ENCODE measurements at places on chromosomes 4 and X.

GRCh38 chr4:113740857-113741379 is 20.6 kb downstream of the CAMK2D start:
- DNase-seq = no peak

GRCh38 chrX:57172544-57172943 is 35.3 kb upstream of the SPIN2A start:
- DNase-seq = no peak

DNA sequence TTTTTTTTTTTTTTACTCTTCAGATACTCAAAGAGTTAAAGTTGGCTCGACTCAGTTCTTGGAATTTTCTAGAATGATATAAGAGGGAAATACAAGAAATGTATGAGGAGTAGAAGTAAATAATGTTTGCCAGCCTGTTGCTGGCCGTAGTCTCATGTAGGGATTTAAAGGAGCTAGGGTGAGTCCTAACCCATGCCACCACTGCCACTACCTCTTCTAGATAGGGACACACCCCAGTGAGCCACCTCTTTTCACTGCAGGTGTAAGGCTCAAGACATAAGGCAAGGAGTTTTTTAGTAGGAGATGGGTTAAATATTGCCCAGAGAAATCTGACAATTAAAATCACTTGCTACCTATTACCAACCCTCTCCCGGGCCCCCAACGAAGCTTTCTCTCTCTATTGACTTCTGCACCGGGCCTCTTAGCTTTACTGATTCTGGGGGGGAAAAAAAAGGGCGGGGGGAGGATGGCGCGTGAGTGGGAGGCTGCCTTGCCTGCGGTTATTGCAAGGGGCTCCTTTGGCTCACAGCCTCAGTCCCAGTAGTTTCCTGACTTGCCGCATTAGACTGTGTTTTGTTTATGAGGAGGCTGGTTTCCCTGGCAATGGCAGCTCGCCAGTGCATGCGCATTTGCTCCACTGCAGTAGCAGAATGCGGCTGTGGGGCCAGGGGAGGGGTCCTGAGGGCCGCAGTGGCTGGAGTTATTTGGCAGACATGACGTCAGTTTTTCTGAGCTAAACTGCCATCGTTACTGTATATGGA is 3.0 kb downstream of the LINC00632 start:
- no peak for DNase-seq

DNA sequence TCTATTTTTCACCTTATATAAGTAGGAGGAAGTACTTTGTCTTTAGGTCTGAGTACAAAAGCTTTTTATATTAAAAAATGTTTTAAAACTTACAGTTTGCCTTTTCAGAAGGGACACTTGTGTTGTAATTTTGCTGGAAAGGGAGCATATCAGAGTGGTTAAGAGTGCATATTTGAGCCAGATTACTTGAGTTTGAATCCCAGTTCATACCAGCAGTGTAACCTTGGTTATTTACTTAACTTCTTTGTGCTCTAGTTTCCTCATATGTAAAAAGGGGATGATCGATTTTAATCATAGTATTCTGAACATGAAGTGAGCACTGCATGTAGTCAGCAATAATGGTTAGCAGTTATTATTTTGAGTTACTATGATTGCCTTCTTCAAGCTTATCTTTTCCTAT is 78.3 kb upstream of the SLC4A4 start:
- no peak for DNase-seq

DNA sequence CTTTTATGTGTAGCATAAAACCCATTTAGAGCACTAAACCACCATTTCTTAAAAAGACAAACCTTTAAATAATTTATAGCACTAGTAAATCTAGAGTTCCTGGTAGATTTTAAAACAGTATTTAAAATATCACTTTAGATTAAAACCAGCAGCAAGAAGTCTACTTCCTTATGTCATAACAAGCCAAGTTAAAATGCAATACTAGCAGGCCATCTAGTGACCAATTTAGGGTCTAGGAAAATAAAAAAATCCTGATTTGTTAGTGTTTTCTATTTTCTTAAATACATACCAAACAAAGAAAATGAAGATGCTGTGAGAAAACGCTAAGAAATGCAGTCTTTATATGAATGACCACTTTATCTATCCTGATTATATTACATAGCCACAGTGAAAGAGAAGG is 53.9 kb downstream of the PAPSS1 start:
- peak; percentile 18 for DNase-seq

GRCh38 chr4:44016570-44017421 is 431.8 kb downstream of the KCTD8 start:
- no peak for DNase-seq

DNA sequence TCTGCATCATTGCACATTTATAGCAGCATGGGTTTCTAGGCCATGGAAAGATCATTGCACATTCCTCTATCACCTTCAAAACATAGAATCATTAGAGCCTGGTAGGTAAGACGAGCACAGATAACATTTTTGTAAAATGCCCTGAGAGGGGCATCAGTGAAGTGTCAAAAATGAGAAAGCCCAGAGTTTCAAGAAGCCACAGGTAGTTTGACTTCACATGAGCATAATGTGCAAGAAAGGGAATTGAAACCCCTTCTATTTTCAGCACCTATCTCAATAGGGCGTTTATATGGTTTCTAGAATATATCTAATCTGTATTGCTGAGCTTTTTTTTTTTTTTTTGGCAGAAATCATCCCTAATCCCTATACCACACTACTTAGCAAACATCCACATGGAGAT is 2441.7 kb downstream of the ARAP2 start:
- DNase-seq = no peak

GRCh38 chr4:41241919-41242318 is 14.8 kb upstream of the UCHL1 start:
- no peak for DNase-seq

- peak; percentile 15 for DNase-seq
These were observed 19.1 kb upstream of the MAD2L1 start for GRCh38 chr4:120085705-120086104.

DNA sequence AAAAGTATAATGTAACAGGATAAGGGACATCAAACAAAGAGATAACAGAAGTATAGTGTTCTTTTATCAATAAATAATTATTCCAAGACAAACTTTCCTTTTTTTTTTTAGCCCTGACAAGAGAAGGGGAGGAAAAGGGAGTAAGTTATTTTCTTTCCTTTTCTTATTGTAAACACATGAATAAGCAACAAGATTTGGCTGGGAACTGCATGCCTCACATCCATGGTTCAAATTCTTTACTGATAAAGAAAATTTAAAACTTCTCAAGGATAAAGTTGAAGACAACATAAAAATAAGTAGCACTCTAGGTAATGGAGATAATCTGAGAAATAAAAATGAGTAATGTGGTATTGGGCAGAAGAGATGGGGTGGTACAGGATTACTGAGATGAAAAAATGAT is 71.6 kb downstream of the NEK1 start:
- no peak for DNase-seq

GRCh38 chrX:31147175-31147574 is 75.3 kb upstream of the FTHL17 start:
- DNase-seq = no peak

DNA sequence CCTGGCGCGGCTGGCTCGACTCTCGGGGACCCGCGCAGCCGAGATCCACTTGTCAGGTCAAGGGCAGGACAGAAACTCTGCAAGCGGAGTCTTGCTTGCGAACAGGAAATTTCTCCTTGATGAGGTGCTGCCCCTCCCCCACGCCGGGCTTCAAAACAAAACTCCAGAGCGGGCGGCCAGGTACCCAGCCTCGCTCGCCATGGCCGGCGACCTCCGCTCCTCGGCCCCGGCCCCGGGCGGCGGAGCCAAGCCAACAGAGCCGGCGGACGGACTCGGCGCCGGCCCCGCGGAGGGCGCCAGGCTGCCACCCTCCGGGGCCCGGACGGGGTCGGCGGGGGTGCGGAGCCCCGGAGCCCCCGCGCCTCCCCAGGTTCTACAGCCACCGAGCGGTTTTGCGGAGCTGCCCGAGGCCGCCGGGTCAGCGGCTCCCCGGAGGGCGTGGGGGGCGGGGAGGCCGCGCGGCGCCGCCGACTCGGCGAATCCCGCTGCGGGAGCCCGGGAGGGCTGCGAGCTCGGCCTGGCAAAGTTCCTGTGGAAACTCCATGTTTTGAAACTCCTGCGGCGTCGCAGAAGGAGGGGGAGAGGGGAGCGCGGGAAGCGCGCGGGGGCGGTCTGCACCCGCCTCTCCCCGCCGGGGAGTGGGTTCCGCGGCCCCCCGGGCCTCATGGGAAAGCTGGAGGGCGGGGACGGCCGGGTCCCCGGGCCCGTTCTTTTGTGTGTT is 11.7 kb upstream of the BCOR start:
- DNase-seq = no peak

DNA sequence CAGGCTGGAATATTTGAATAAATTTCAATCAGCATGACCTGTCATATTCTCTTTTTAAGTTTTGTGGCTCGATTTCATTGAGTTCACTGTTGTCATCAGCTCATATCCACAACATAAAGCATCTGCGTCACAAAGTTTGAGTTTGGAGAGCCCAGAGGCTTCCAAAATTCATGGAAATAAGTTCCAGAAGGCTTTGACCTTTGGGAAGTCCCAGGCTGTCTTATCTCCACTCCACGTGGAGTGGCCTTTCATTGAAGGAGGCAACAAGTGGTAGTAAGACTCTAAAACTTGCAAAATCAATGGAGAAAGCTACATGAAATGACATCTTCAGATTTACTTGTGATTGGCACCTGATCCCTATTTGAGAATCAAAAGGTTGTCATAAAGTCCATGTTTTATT is 54.1 kb upstream of the UNC5C start:
- no peak for DNase-seq

DNA sequence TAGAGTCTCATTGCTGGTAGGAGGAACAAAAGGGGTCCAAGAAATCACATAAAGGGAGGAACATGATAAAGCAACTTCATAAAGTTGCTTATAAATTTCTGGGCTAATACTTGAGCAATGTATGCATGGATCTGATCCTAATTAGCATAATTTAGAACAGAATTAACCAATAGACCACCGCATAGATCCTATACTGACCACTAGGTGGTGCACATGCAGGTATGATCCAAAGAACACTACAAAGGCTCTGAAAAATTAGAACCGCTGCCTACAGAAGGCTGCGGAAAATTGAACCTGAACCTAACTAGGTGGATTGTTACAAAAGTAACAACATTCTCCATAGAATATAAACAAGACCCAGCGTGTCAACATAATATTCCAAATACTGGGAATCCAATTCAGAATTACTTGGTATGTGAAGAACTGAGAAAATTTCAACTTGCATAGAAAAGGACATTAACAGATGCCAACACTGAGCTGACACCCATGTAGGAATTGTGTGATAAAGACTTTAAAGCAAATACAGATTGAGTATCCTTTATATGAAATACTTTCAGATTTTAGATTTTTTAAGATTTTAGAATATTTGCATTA is 23.3 kb downstream of the BRCC3 start:
- no peak for DNase-seq

- no peak for DNase-seq
These were observed 13.2 kb downstream of the AFF2 start for GRCh38 chrX:148513661-148514060.

GRCh38 chrX:65874110-65874509 is 165.8 kb downstream of the VSIG4 start:
- no peak for DNase-seq

DNA sequence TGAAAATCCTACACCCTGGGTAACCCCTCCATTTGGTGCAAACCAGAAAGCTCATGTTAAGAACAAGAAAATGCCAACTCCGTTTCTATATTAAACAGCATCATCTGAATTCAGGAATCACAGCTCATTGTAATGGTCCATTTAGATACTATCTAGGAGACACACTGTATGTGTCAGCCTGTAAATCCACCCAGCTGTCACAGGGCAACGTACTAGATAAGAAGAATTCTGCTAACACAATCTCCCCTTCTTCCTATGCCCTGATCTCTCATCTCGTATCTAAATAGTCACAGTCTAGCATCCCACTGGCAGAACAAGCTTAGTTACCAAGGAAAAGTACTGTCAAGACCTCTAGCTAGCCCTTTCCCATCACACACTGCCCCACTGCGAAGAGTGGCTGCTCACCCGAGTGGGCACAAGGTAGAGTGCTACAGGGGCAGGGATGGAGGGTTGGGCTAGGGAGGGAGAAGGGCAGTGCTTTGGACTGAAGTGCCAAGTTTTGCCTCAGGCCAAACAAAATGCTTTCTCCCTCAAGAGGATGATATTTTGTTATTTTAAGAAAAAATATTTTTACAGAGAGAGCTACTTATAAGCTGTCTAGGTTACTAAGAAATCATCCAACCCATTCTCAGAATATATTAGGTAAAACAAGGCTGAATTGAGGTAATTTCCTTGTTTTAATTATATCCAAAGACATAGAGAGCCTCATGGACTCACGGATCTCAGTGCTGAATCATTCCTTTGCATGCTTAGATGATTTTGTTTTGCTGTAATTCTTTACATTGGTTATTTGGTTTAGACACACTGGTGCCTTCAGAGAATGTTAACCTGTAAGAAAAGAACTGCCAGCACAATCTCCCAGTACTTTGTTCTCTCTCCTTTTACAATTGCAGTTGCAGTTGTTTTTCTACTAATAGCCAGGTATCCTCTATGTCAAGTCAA is 196.6 kb downstream of the PRDM5 start:
- DNase-seq = no peak

- no peak for DNase-seq
These were observed 3.3 kb upstream of the PORCN start for GRCh38 chrX:48505481-48505880.

DNA sequence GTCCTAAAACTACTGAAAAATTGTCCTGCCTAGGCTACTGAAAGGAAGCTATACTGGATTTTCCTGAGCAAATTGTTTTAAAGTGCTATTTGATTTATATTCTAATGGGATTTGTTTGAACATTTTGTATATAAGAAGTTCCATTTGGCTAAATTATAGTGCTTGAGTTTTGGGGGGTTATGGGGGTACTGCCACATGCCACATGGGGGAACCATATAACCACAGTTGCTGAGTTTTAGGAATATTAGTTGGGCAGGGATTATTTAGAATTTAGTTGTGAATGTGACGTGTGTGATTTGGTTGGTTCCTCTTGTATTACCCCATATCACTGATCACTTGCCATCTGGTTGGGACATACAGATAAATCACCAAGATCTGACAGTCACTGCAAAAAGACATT is 224.5 kb upstream of the TAPT1 start:
- no peak for DNase-seq

GRCh38 chr4:13678186-13678924 is 50.8 kb upstream of the BOD1L1 start:
- DNase-seq = no peak
